ENCODE measurements at places on chromosomes 3 and 15. TPM values are rescaled to one million over a fixed set of nuclear protein-coding genes. Genes with fewer than 3 reads are reported as not detected.

DNA sequence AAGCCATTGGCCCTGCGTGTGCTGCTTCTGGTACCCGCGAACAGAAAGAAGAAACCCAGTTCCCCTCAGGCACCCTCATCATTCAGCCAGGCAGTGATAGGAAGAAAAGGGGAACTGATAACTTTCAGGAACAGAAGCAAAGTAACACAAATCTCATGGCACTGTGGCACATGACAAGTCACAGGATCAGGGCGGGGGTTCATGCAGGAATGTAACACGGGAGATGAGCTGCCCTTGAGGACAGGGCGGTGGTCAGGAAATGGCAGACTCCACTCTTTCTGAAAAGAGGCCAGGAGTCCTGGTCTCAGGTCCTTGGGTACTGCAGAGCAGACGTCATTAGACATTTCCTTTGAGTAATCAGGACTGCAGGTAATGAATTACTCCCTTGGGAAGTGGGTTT, 95.5 kb downstream of the CCNL1 start:
- DNase-seq: no peak

DNA sequence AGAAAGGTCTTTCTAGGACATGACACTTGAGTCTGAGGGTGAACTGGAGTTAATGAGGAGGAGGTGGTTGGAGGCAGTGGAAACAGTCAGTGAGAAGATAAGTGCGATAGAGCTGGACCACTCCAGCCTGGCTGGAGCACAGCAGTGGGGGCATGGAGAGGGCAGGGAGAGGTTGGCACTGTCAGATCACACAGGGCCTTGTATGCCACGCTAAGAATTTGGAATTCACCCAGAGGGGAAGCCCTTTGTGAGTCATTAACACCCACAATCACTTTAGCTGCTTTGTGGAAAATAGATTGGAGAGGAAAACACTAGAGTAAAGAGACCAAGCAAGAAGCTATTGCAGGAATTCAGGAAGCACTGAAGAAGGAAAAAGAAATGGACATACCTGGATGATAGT, 83.3 kb downstream of the ZNF621 start:
- no peak for DNase-seq

The SLC9C1 gene
- total RNA-seq: 2.2 TPM

The LTF gene
- total RNA-seq: not detected

The ACP3 gene
- 1.8 TPM for total RNA-seq

The CCR3 gene
- not detected for total RNA-seq

GRCh38 chr3:52873433-52874159, 23.8 kb downstream of the STIMATE start:
- no peak for DNase-seq

The LSAMP gene
- 12.2 TPM for total RNA-seq

- peak; percentile 26 for DNase-seq
Observed at GRCh38 chr15:93028632-93029213, 60.3 kb downstream of the RGMA start.

DNA sequence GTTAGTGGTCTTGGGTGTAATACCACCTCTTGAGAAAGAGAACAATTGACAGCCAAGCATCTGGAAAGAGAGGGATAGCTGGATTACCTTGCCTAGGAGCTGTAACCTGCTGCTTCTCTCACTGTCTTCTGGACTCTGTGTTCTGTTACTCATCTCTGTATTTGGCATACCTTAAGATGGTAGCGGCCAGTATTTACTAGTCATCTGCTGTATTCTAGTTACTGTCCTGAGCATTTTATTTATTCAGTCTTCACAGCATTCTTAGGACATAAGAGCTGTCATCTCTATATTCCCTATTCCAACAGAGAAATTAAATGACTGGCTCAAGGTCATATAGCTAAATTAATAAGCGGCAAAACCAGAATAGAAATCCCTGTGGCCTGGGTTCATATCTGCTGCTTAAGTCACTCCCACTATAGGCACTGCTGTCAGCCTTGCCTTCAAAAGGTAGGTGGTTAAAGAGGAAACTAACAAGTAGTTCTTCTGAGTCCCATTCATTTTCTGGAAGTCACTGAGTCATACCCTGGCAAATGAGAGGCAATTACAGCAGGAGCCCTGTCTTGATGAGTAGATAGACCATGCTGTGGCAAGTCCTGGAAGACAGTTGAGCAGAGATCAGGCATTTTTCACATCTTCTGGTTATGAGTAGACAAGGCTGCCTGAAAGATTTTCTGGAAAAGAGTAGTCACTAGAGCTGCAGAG, 68.2 kb downstream of the RAB7A start:
- DNase-seq: peak; percentile 56

DNA sequence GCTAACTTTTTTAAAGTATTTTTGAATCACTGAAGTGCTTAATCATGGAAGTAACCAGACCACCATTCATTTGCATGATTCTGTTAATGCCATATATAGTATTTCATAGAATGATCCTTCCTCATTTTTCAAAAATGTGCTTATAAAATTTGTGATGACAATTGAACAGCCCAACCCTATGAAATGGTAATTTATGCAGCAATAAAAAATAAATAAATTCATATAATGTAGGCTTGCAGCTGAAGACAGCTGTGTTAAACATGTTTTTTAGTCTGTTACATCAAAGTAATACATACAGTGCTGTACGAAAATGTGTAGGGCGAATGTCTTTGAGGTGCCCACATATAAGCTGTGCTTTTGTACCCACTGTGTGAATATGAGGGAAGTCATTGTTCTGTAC, 131.7 kb downstream of the FILIP1L start:
- no peak for DNase-seq

- DNase-seq: no peak
Observed at GRCh38 chr3:128714887-128715491, 11.0 kb upstream of the RAB7A start.

DNA sequence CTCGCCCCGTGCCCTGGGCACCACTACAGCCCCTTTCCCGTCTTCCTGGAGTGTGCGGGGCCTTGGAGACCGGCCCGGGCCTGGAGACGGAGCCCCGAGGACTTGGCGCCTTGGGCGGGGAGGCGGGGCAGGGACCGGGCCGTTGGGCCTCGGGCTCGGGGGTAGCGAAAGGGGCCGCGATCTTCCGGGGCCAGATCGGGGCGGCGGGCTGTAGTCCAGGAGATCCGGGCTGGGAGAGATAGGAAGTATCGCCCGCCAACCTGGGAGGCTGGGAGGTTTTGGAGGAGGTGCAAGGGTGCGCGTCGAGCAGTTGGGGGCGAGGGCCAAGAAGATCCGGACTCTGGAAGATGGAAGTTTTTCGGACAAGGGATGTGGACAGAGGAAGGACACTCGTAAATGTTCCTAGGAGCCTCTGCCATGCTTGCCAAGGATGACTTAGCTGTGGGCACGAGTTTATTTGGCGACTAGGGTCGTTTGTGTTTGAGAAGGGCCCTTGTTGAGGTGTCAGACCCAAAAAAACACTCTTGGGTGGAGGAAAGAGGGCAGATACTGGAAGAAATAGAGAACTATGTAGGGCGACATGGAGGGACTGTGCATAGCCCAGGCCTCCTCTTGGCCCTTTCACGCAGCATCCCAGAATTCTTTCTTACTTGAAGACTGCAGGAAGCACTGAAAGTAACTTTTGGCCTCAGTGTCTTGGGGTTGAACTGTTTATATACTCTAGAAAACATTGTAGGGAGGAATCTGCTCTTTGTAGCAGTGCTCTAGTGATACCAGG, 712 bp downstream of the RTF1 start:
- no peak for DNase-seq

DNA sequence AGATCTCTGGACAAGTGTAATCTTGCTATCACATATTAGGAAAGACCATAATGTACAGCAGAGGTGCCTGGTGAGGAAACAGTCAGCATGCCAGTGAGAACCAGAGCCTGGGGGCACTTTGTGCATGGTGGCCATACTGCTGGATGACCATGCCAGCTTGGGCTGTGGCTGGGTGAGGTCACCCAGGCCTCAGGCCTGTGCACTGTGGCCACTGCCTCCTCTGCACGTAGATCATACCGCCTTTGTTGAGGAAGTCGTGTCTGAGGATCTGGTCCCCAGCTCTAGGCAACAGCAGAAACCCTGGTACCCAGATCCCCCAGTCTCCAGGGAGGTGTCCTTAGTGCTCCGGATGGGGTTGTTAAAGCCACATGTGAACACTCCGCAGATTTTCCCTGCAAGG, 38.9 kb downstream of the ZNF710 start:
- DNase-seq: no peak

- DNase-seq: no peak
Observed at GRCh38 chr3:110968076-110968475, 103.5 kb upstream of the NECTIN3 start.

GRCh38 chr3:179734497-179735281, 81.8 kb downstream of the USP13 start:
- no peak for DNase-seq

The HAPLN3 gene
- 28.2 TPM for total RNA-seq

The CGNL1 gene
- total RNA-seq: 2.8 TPM

All from kidney epithelial cell (primary cell).